ENCODE measurements at places on chromosomes 2 and 18.

- no peak for DNase-seq
Measured at GRCh38 chr2:7845332-7845731, 836.5 kb upstream of the ID2 start.

- DNase-seq = no peak
Measured at GRCh38 chr2:129135017-129135416, 816.3 kb upstream of the HS6ST1 start.

- DNase-seq = no peak
Measured at GRCh38 chr2:120238728-120239487, 13.7 kb upstream of the RALB start.

- peak; percentile 70 for DNase-seq
Measured at GRCh38 chr2:100427627-100428258, 10.3 kb upstream of the CHST10 start.

All from stimulated activated CD4-positive, alpha-beta T cell treated with anti-CD3 and anti-CD28 coated beads, Interleukin-12 subunit alpha, Interleukin-12 subunit beta, amount 100 ng/mL, for 24 hours (primary cell).